Panc1 (cell line): ENCODE measurements at places on chromosomes 7 and 10.

GRCh38 chr7:46007990-46008643, 87.0 kb upstream of the IGFBP3 start:
- no peak for DNase-seq

DNA sequence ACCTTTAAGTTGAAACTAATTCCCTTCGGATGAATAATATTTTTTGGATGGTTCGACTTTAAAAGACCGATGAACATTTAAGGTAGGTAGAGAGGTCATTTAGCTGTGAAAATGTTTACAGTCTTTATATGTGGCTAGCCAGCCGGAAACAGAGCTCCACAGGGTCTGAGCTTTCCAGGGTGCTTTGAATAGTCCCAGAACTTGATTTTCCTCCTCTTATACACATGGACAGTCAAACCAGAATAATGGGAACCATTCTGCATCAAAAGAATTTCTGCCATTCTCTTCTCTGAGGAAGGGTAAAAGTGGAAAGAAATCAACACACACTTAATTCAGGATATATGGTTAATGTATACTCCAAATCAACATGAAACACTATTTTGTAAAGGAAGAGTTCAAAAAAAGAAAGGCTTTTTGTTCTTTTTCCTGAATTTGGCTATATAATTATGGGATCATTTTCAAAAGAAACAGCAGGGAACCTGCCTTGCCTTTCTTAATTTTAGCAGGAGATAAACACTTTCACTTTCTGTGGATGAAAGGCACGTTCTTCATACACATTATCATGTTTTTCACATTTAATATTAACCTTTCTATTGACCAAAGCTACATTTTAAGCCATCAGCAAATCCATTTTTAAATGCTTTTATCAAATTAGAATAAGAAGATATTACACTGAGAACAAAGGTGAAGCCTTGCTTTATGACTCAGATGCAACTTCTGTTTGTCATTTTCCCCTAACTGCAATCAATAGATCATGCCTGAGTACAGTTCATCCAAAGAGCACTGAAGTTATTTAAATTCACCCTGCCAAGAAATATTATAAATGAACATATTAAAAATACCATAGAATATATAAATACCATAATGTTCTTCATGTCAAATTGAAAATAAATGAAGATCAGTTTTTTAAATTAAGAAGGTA, 307.3 kb downstream of the THSD7A start:
- DNase-seq: no peak

DNA sequence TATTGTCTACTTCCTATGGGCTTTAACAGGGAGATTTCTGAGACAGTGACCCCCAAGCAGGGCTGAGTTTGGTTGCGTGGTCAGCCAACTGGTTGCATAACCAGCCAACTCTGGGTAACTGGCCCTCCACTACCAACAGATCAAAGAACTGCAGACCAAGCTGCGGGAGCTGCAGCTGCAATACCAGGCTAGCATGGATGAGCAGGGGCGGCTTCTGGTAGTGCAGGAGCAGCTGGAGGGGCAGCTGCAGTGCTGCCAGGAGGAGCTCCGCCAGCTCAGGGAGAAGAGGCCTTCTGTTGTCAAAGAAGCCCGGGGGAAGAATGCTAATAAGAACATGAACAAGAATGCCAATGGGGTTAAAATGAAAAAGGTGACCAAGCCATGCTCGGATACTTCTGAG, 15.7 kb upstream of the FLNC start:
- no peak for DNase-seq

DNA sequence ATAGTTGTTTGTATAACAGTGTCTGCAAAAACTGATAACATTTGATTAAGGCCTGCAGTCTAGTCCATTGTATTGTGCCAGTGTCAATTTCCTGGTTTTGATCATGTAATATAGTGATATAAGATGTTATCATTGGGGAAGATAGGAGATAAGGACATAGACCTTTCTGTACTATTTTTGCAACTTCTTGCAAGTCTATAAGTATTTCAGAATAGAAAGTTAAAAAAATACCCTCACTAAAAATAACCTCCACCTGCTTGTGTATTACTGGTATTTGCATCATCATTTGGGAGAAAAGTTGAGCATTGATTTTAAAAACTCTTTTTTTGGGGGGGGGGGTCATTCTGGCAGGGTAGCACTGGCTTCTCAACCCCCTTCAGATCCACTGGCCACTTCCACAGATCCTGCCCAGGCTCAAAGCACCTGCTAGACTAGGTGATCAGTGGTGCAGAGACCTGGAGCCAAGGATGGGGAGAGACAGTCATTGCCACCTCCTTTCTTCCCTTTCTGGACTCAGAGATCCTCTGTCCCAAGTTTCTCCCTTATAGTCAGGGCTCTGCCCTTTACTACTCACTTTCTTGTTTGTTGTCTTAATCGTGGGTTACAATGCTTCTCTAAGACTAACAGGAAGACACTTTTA, 103.0 kb downstream of the RBM20 start:
- DNase-seq: no peak

DNA sequence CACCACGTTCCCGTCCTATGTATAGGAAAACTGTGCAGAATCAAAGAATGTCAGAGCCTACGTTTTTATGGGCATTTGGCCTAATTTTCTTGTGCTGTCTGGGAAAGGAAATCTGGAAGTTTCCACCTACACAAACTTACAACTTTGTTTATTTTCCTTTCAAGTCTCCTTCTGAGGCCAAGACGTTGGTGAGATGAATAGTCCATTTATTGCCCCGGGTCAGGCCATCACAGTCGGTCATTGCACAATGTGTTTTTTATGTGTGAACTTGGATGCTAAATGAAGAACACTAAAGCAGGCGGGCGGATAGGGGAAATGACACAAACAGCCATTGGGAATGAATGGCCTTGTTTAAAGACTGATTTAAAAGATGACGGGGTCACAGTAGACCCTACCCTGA, 38.6 kb downstream of the TRIL start:
- DNase-seq: no peak

DNA sequence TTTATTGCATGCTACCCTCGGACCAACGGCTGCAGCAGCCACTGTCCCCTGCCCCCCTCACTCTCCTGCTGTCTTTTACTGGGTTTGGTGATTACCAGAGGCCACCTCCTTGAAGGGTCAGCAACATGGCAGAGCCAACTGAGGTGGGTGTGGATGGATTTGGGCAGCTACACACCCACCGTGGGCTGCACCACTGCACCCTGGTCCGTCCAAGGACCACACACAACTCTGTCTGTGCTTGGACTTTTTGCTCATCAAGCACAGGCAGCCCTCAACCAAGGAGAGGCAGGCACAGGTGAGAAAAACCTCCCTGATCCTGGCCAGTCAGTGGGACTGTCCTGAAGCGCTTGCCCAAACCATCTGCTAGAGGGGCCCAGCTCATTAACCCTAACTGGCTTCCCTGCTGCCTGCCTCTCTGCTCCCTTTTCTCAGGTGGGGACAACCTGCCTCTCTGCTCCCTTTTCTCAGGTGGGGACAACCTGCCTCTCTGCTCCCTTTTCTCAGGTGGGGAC, 239.5 kb upstream of the PITRM1 start:
- no peak for DNase-seq

DNA sequence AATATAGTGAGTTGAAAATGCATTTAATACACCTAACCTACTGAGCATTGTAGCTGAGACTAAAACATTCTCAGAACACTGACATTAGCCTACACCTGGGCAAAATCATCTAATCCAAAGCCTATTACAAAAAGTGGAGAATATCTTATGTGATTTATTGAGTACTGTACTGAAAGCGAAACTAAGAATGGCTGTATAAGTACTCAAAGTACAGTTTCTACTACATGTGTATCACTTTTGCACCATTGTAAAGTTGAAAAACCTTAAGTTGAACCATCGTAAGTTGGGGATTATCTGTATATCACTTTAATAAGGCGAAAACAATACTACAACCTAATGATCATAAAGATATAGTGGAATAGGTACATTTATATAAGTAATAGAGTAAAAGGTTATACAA, 45.4 kb upstream of the GRB10 start:
- DNase-seq: no peak

- no peak for DNase-seq
Measured at GRCh38 chr10:31187607-31188210, 131.3 kb upstream of the ZEB1 start.

GRCh38 chr10:7480742-7481367, 70.0 kb upstream of the SFMBT2 start:
- no peak for DNase-seq
